Naive B cell (primary cell): ENCODE measurements at places on chromosomes 7 and 10. TPM values are rescaled to one million over a fixed set of nuclear protein-coding genes. Genes with fewer than 3 reads are reported as not detected.

The MARCHF5 gene
- polyA plus RNA-seq = 26.2 TPM

- no peak for DNase-seq
Measured at GRCh38 chr7:128379900-128380479, 18.5 kb upstream of the PRRT4 start.

DNA sequence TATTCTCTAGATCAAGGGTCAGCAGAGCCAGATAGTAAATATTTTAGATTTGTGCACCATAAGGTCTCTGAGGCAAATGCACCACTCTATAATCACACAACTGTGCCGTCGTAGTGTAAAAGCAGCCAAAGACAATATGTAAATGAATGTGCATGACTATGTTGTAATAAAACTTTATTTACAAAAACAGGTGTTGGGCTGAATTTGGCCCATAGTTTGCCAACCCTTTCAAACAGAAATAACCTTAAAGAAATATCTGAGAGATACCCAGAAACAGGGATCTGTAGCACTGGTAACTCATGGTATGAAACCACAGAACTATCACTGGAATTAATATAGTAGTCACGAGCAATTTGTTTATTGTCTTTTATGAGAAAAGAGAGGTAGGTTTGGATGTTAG is 86.0 kb downstream of the ARID5B start:
- no peak for DNase-seq

DNA sequence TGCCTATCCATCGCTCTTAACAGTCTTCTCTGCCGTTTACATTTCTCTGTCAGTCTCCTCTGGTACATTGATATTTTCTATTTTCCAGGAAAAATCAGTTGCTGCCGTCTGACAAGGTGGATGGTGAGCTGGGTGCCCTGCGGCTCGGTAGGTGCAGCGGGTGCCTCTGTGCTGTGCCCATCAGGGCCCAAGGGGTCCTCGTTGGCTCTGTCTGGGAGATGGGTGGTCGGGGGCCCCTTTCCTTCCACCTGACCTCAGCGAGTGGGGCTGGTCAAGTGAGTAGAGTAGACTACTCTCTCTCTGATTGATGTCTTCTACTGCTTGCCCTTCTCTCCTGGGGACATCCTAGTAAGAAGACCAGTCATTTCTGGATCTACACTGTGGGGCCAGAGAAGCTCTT is 57.4 kb downstream of the MINDY4 start:
- DNase-seq = no peak

GRCh38 chr10:123792248-123792978 is 99.2 kb downstream of the CPXM2 start:
- DNase-seq = no peak

- no peak for DNase-seq
Measured at GRCh38 chr10:17250736-17251135, 22.7 kb downstream of the VIM start.

DNA sequence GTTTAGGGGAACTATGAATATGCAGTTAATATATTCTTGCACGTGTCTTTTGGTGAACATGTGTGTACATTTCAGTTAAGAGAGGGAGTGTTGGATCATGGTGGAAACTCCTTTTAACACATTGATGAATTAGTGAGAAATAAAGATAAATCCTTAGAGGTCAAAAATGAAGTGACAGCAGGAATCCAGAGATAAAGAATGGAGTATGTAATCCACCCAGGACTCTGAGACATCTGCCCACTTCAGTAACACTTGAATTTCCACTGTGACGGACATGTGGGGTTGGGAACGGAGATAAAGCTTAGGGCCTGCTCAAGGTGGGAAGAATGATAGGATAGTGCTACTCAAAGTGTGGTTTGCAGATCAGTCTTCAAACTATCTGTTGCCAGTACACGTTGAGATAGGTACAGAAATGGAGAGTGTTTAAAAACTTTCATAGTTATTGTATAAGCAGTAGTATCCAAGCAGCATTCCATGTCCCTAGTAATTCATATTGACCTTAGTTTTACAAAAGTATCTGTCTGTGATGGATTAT is 6.6 kb upstream of the RELN start:
- DNase-seq = no peak

DNA sequence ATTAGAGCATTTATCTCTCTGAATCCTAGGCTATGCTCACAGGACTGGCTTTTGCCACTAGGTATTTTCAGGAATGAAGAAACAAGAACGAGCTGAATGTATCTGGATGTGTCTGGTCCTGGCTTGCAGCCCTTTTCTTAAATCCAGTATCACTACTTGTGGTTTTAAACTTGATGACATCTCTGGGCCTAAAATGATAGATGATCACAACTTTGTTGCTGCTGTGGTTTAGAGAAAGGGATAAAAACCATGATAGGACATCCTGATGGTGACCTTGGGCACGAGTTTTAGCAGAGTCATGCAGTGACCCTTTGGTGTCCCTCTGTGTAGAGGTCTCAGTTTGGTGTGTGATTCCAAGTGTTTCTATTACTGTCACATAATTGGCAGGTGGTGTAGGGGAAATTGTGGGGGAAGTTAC is 31.7 kb upstream of the SEMA3C start:
- no peak for DNase-seq

DNA sequence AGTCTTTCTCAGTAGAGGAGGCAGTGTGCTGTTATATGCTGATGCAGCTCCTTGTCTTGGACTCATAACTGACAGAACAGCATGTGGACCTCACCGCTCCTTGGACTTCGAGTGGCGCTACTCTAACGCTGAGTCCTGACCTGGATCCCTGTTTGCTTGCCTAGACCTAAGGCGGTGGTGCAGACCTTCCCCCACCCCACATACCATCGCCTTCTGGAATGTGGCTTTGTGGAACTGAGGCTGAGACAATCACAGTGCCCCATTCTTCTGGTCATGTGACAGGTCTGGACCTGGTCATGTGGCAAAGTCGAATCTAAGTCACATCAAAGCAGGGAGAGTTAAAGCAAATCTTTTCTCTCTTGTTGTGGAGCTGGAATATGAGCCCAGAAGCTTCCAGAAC is 190.7 kb upstream of the MKI67 start:
- no peak for DNase-seq
